ENCODE measurements at places on chromosomes 1 and 21.
A peak's percentile ranks its signal among the peaks of the same experiment; 100 is the strongest.

GRCh38 chr1:38028671-38029070 is 16.1 kb downstream of the UTP11 start:
- no peak for DNase-seq

GRCh38 chr1:113860891-113861290 is 10.6 kb downstream of the PTPN22 start:
- no peak for DNase-seq

GRCh38 chr1:187987236-187987776 is 1158.6 kb downstream of the PLA2G4A start:
- no peak for DNase-seq

DNA sequence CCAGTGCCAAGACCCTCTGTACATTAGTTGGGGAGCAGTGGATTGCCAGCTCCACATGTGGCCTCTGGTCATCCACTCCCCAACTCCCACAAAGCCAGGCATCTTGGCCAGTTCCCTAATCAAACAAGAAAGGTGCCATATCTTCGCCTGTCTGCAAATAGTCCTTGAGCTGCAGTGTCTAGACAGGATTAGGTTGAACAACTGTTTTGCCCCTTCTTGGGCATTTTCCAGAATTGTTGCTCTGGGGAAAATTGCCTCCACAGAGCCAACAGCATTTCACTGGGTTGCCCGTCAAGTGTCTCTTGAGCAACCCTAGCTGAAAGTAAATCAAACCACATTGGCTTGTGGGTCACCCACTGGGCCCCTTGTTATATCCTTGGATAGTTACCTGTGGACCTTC is 109.3 kb downstream of the GDAP2 start:
- DNase-seq, result no peak

DNA sequence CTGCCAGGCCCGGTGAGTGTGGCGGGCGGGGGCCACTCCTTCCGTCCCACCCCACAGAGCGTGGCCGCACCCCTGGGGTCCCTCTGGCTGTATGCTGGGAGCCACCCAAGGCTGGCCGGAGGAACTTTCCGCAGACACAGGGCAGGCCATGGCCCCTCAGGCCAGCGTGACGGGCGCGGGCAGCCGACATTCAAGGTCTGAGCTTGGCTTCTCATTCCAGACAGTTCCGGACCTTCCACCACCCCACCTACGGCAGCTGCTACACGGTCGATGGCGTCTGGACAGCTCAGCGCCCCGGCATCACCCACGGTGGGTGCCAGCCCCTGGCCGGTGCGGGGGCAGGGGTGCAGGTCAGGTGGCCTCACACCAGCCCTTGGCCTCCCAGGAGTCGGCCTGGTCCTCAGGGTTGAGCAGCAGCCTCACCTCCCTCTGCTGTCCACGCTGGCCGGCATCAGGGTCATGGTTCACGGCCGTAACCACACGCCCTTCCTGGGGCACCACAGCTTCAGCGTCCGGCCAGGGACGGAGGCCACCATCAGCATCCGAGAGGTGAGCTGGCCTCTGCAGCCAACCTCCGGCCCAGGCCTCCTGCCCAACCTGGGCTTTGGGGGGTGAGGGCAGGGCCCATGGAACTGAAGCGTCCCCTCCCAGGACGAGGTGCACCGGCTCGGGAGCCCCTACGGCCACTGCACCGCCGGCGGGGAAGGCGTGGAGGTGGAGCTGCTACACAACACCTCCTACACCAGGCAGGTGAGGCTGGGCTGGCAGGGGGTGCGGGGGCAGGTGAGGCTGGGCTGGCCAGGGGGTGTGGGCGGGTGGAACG is 7.3 kb downstream of the SCNN1D start:
- no peak for DNase-seq

DNA sequence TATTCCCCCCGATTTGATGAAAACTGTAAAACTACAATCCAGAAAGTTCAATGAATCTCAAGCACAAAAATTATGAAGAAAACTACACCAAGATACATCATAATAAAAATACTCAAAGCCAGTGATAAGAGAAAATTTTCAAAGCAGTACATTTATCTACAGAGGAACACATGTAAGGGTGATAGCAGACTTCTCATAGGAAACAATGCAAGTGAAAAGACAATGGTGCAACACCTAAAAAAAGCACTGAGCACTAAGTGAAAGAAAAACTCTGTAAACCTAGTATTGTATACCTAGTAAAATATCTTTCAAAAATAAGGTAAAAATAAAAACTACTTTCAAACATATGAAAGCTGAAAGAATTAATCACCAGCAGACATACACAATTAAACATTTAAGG is 76.1 kb upstream of the IRF2BP2 start:
- DNase-seq, result no peak

- no peak for DNase-seq
Measured at GRCh38 chr1:3929126-3929525, 29.1 kb upstream of the C1orf174 start.

DNA sequence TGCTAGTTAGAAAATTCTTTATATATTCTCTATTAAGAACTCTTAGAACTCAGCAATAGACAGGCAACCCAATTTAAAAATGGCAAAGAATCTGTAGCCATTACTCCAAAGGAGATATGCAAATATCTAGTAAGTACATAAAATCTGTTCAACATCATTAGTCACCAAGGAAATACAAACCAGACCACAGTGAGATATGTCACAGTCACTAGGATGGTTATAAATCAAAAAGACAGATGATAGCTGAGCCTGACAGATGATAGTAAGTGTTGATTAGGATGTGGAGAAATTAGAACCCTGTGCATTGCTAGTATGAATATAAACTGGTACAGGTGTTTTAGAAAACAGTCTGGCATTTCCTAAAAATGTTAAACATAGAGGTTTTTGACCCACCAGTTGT is 26.6 kb downstream of the SRSF11 start:
- no peak for DNase-seq

GRCh38 chr1:10631811-10632593 is 157.3 kb downstream of the PEX14 start:
- DNase-seq, result peak; percentile 43

GRCh38 chr1:190957565-190957964 is 479.9 kb upstream of the BRINP3 start:
- no peak for DNase-seq

DNA sequence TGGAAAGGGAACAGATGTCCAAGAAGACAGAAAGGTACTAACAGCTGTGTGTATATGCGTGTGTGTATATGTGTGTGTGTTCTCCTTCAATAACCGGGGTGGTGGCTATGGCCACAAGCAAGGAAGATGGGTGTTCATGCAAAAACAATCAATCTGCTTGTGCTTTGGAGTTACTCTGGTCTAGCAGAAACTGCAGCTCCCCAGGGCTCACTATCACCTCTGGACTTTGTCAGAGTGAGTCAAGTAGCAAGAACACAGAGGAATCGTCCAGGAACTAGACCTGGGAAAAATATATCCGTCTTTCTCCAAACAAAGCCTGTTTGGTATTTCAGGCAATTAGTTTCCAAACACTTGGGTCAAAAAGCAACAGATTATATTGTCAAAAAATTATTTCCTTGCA is 68.6 kb downstream of the GNG12 start:
- no peak for DNase-seq

DNA sequence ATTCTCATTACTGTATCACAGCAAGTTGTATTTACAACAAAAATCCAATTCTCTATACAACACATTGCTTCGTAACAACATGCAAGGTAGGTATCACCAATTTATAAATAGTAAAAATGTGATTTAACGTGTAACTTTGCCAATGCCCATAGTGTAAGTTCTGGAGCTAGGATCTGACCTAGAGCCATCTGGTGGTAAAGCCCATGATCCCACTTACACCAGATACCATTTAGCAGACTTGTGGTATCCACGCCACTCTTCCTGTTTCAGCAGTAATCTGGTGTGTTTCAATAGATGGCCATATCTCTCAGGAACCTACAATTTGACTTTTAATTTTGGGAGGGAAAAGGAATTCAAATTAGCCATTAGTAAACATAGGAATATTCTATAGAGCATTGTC is 10.2 kb downstream of the SETSIP start:
- DNase-seq, result no peak

DNA sequence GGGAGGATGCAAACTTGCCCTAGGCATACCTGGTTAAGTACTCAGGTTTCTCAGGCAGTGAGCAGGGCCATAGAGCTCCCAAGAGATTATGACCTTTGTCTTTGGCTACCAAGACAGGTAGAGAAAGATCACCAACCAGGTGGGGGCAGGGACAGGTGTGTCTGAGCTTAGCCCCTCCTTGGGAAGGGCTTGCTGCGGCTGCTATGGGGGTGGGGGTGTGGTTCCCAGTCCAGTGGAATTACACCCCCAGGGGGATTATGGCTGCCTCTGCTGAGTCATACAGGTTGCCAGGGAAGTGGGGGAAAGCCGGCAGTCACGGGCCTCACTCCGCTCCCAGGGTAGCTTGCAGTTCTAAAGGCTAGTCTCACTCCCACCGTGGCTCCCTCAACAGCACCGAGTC is 65.2 kb upstream of the FAM163A start:
- DNase-seq, result no peak

GRCh38 chr1:116226017-116226416 is 114.8 kb downstream of the MAB21L3 start:
- DNase-seq, result no peak

GRCh38 chr1:41679531-41679930 is 195.0 kb upstream of the EDN2 start:
- DNase-seq, result no peak

DNA sequence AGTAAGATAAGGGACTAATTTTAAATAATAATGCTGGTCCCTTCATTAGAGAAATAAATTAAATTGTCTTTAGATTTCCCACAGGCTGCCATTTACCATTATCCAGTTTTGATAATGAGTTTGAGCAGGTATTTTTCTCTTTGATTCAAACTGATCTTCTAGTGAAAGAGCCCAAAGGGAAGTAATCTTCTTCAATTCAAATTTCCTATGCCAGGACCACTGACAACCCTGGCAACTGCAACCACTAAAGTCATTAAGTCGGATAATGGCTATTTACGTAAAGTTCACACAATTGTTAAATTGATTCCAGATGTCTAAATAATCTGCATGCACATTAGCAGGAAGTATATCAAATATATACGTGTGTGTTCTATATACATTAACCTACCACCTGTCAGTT is 399.3 kb downstream of the PTPRC start:
- DNase-seq, result no peak

DNA sequence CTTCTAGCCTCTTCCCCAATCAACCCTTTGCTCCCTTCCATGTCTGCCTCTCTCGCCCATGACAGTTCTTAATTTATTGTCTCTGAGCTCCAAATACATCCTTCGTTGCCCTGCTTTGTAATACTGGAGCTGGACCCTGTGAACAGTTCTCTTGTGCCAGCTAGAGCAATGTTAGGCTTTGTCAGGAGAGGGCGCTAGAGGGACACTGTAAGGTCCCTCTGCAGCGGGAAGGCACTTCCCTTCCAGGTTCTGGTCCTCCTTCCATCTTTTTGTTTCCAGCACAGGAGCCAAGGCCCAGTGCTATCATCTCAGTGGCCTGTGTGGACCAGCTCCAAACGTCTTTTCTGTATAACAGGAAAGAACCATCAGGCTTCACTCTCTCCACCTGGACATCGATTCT is 95.9 kb downstream of the PTPRU start:
- no peak for DNase-seq

DNA sequence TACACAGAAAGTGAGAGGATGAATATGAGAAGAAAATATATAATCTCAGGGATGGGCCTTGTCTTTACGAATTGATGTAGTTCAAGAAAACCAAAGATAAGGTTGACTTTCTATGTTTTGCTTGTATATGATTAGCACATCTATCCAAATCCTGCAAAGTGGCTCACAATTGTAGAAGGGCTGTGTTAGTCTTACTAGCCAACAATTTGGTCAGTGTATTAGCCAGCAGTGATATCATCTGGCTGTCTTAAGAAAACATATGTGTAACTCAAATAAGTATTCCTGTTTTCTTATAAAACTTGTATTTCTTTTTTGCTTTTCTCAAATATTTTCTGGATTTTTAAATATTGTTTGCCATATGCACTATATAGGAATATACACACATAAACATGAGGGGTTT is 5.5 kb downstream of the SDCCAG8 start:
- no peak for DNase-seq

GRCh38 chr1:26034504-26035202 is 11.3 kb downstream of the SLC30A2 start:
- no peak for DNase-seq

DNA sequence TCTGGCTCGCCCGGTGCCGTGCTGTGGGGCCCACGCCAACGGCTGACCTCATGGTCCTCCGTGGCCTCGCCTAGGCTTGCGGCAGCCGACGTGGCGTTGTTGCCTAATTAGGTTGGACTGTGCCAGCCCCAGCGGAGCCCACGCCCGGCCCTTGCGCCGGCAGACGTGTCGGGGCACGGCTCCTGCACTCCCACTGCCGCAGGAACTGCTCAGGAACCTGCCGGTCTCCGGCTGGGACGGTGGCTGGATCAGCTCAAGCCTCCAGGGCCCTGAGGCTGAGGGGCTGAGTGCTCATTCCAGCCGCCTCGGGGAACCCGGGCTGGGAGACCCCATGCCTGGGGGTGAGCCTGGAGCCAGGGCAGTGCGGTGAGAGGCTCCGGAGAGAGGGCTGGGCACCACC is 16.1 kb upstream of the PEX10 start:
- no peak for DNase-seq

DNA sequence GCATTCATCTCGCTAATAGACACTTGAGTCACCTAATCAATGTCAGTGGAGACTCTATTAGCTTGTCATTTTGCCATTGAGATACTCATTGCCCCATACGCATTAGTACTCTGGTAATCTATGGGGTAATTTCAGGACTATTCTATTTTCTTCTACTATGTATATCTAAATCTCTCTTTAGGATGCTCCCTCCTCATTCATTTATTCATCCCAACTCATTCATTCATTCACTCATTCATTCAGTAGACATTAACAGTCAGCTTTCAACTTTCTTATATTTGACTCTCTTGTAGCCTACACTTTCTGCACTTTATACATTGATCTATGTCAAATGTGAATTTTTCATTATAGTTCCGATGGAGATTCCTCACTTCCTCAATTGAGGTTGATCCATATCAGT is 170.9 kb downstream of the ASTN1 start:
- DNase-seq, result no peak

GRCh38 chr1:43274125-43274803 is 4.5 kb downstream of the TMEM125 start:
- DNase-seq, result no peak

- no peak for DNase-seq
Measured at GRCh38 chr1:164719676-164720439, 160.9 kb downstream of the PBX1 start.

- DNase-seq, result no peak
Measured at GRCh38 chr1:165762725-165763124, 5.9 kb downstream of the TMCO1 start.

GRCh38 chr1:100799548-100799947 is 80.0 kb downstream of the VCAM1 start:
- no peak for DNase-seq

GRCh38 chr1:82927753-82928152 is 1071.2 kb downstream of the TTLL7 start:
- no peak for DNase-seq

GRCh38 chr1:15627343-15627988 is 10.2 kb downstream of the DDI2 start:
- no peak for DNase-seq

Data from CD8-positive, alpha-beta memory T cell (primary cell).